ENCODE measurements at places on chromosomes 1 and 21.

DNA sequence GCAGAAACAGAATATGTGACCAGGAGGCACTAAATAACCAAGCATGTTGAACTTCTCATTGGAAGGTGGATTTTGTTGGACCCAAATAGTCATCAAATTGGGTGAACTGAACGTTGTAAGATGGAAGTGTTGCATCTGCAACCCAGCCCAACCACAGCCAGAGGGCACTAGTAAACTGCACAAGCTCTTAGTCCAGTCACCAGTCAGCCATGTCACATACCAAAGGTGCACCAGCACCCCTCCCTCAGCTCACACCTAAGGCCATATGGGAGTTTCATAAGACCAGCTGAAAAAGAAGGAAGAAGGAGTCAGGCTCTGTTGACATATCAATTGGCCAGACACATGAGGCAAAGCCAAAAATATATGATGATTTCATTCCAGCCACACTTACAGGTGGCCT is 481.7 kb upstream of the NR5A2 start:
- no peak for DNase-seq

GRCh38 chr1:68704800-68705443 is 208.0 kb upstream of the DEPDC1 start:
- DNase-seq, result no peak

GRCh38 chr1:1597275-1597930 is 2.5 kb downstream of the FNDC10 start:
- DNase-seq, result no peak

GRCh38 chr1:47709019-47709871 is 271.4 kb downstream of the FOXD2 start:
- no peak for DNase-seq

DNA sequence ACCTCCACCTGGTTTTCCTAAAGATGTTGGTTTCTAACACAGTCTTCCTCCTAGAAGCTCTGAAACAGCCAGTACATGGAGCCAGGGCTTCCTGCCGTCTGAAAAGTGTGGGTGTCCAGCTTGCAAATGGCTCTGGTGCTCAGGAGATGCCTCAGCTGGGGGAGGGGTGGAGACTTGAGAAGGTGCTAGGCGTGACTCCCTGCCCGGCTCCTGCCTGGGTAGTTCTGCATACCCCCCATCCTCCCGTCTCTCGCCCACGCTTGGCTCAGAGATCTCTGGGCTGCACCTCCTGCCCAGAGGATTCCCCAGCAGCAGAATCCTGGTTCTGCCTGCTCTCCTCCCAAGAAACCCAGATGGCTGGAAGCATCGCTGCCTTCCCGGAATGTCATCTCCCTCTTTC is 16.9 kb downstream of the STUM start:
- no peak for DNase-seq

- DNase-seq, result no peak
Observed at GRCh38 chr1:148353461-148354283, 129.4 kb downstream of the PPIAL4G start.

DNA sequence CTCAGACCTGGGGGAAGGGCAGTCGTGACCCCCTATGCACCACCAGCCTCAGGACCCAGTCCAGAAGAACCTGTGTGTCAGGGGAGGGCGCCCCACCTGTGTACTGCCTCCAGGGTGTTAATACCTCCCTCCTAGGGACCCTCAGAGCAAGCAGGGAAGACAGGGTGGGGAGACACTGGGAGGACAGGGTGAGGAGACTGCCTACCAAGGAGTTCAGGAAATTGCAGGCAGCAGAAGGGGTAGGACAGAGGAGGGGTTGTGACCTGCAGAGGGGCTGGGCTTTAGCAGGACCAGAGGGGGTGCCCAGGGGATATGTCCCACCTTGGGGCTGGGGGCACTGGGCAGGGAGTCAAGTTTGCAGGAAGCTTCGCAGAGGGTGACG is 5.2 kb downstream of the C21orf58 start:
- DNase-seq, result no peak

- no peak for DNase-seq
Observed at GRCh38 chr1:28171246-28171645, 5.2 kb downstream of the PTAFR start.

DNA sequence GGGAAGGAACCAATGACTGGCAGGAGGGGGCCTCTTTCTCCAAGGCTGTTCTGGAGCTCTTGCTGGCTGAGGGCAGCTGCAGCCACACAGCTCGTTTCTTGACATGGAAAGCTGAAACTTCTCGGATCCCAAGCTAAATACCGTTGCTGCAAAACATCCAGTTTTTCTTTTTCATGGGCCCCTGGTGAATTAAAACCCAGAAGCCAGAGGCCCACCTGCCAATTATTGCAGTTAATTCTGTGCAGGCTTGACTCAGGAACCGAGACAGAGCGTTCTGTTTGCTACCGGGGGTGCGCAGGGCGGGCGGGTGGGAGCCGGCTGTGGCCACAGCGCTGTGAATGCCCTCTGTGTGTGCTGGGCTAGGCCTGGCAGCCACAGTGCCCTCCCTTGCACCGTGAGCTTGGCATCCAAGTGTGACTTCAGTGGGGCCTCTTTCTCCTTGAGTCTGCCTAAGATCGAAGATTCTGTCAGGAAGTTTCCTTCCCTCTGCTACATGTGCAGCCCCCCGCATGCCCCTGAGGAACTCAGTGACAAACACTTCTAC is 19.9 kb upstream of the KCNE2 start:
- no peak for DNase-seq

DNA sequence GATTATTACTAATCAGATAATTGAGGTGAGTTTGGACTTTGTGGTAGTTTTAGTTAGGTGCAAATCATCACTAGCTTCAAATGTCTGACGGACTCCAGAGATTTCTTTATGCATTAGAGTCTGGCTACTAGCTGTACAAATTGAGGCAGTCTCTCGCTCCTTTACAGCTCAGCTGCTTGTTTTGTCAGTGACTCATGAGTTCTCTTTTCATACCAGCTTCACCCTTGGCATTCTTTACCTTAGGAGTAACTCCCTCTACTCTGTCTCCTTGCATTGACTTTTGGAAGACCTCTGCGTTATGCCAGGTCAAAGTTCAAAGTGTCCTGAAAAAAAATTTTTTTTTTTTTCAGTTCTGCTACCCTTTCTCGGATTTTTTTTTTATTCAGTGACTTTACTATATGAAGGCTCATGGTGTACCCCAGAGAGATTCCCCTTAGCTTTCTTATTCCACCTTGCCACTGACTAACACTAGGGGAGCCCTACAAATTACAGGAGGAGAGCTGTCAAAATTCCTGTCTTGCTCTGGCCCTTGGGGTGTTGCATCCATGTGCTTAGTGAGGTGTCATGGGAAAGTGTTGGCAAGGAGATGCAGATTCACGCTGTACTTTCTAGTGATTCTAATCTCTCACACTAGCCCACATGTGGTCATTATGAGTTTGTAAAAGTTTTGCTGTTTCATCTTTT is 576.6 kb downstream of the ADGRL2 start:
- DNase-seq, result no peak

DNA sequence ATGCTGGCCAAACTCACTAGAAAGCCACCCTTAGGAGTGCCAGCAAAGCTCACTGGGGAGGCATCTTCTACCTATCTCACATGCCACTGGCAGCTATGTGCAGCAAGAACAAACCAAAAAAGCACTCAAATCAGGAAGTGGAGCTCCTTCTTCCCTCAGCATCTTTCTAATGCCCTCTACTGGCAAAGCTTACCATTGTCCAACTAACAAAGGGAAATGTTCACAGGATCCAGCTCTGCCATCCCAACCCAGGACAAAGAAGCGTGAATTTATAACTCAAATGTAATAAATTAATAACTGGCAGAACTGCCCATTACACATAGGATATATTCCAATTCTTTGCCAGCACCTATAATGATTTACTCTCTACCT is 38.9 kb downstream of the LEPR start:
- no peak for DNase-seq

DNA sequence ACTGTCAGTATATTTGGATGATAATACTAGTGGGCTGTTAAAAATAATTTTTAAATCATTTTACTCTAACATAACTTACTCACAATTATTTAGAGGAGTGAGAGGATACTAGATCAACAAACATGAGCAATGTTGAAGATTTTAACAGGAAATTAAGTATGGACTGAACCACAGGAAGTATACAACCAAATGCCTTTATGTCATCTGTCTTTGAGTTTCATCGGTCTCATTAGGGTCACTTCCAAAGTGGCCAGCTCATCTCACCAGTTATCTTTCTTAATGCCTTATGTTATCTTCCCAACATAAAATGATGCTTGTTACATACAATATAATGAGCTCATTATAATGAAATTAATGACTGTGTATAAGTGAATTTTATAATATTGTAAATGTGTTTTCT is 1.5 kb upstream of the RGS1 start:
- DNase-seq, result no peak

DNA sequence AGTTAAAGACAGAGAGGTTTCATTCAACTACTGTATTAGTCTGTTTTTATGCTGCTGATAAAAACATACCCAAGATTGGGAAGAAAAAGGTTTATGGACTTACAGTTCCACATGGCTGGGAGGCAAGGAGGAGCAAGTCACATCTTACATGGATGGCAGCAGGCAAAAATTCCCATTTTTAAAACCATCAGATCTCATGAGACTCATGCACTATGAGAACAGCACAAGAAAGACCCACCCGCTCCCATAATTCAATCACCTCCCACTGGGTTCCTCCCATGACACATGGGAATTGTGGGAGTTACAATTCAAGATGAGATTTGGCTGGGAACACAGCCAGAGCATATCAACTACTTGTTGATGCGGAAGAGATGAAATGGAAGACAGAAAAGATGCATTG is 9.2 kb downstream of the GPR161 start:
- DNase-seq, result no peak

DNA sequence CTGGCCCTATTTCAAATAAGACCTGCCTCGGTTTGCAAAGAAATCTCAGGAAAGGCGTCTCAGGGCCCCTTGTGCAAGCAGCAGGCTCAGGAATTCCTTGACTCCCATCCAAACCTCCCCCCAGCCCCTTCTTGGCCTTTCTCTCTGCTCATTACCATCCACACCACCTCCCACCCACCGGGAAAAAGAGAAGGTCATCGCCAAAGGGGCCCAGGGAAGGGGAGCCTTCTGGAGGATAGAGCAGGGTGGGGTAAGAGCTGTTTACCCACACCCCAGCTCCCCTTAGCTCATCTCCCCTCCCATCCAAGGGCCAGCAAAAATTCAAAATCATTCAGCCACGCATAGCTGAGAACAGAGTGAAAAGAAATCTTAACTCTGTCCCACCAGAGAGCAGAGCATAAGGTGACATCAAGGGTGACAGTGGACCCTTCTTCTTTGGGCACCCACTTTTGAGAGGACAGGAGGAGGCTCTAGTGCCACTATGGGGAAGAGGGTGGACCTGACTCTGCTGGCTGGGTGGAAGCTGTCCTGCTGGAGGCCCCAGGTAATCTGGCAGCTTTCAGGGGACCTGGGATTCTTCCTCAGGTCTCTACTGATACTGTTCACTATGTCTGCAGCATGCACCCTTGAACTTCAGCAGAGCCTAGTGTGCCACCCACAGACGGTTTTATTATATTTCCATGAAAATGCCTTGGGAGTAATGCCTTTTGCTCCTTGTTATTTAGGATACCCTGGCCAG is 3.9 kb upstream of the WNT2B start:
- no peak for DNase-seq

- DNase-seq, result no peak
Observed at GRCh38 chr1:152495066-152495675, 15.4 kb upstream of the LCE5A start.

- DNase-seq, result no peak
Observed at GRCh38 chr1:68448365-68448764, 1.4 kb downstream of the RPE65 start.

DNA sequence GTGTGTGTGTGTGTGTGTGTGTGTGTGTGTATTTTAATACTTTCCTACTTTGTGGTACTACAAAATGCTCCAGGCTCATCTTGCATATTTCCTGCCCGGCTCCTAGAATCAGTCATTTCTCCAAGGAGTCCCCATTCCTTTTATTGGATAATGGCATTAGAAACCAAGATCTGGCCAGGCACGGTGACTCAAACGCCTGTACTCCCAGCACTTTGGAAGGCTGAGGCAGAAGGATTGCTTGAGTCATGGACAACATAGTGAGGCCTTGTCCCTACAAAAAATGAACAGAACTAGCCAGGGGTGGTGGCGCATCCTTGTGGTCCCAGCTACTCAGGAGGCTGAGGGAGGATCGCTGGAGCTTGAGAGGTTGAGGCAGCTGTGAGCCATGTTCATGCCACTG is 20.3 kb downstream of the EPB41 start:
- DNase-seq, result no peak

DNA sequence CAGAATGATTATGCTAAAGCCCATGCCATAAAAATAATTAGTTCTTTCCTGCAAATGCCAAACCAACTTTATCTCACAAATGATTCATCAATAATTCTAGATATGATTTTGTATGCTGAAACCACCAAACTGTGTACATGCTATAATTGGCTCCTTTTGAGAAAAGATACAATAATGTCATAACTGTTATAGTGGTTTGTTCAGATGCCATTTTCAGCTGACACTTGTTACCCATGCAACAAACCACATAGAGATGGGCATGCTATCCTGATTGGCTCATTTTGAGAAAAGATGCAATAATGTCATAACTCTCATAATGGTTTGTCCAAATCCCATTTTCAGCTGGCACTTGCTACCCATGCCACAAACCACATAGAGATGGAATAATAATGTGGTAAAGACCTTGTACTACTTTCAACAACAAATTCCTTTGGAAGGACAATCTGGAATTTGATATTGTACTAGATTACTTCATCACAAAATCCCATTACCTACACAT is 283.8 kb downstream of the TPR start:
- DNase-seq, result no peak

GRCh38 chr1:227257964-227258363 is 60.3 kb downstream of the CDC42BPA start:
- DNase-seq, result no peak

DNA sequence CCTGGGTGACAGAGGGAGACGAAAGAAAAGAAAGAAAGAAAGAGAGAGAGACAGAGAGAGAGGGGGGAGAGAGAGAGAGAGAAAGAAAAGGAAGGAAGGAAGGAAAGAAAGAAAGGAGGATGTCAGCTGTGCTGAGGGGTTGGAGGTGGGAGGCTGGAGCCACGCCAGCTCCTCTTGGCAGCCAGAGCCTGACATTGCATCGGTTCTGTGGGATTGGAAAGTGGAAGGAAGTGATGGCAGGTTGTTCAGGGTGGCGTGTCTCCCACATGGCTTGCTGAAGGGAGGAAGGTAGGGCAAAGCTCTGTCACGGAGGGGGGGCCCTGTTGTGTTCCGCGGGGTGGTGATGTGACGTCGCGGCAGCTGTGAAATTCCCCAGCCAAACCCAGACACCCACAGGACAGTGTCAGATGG is 30.7 kb downstream of the EIF2D start:
- no peak for DNase-seq

All from cortex of kidney (tissue), 1 donor.